ENCODE measurements at places on chromosomes 2 and 18.

DNA sequence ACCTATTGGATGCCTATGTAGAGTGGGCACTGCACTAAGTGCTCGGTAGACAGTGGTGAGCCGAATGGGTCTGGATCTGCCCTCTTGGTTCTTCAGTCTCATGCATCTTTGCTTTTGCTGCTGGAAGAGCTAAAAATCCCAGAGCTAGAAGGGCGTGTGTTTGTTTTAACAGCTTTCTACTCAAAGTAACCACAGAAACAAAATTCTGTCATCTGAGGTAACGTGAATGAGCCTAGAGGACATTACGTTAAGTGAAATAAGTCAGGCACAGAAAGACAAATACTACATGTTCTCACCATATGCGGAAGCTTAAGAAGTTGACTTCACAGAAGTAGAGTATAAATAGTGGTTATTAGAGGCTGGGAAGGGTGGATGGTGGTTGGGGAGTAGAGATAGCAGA is 119.8 kb downstream of the PLB1 start:
- DNase-seq: no peak

DNA sequence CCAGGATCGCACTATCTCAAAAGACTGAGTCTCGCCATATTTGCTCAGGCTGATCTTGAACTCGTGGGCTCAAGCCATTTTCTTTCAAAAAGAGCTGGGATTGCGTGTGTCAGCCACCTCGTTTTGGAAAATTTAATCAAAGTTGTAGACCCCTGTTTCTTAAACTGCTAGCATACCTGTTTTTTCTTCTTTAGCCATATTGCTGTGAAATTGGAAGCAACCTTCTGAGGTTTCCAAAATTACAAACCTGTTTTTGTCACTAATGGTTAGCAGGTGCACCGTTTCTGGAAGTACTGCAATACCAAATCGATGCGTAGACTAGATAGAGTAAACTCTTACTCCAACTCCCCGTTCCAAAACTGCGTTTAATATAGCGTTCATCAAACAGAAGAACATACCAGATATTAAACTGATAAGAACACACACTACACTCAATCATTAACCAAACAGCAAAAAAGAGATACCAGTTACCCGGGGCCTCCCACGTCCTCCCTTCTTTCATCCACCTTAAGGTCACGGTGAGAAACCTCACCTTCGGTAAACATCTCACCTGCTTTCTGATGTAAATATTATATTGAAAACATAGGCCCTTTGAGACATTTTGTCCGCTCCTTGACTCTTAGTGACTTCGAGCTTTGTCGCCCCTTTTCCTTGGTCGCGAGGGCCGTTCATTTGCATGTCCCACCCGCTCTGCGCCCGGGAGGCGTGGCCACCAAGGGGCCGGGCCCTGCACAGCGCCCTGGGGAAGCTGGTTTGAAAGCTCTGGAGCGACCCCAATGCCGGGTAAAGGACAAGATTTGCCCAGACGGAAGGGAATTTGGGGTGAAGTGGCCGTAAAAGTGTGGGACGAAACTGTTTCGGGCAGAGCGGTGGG is at the start of gene RNU2-63P:
Gene RNU2-63P, minus strand, starts transcription at position 462 of the 874 bp plus-strand sequence.
- peak; percentile 79 for DNase-seq

GRCh38 chr2:56449002-56449431 is 265.2 kb downstream of the CCDC85A start:
- DNase-seq: peak; percentile 44

DNA sequence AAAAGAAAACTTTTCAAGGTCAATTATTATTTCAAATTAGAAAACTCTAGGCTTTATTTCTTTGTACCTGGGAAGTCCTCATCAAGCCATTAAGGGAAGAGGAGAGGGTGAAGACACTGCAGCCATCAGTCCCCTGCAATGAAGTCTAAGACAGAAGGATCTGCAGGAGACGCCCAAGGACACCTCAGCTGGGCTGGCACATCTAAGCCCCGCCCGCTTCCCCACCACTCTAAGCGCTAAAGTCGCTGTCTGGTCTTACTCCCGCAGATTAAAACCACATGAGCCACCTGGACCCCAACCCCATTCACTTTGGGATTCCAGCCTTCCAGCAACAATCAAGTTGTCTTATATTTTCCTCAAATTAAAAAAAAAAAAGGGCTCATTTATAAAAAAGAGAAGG is 104.4 kb downstream of the AFF3 start:
- DNase-seq: no peak

GRCh38 chr2:101082998-101083397 is 68.2 kb downstream of the TBC1D8 start:
- no peak for DNase-seq

DNA sequence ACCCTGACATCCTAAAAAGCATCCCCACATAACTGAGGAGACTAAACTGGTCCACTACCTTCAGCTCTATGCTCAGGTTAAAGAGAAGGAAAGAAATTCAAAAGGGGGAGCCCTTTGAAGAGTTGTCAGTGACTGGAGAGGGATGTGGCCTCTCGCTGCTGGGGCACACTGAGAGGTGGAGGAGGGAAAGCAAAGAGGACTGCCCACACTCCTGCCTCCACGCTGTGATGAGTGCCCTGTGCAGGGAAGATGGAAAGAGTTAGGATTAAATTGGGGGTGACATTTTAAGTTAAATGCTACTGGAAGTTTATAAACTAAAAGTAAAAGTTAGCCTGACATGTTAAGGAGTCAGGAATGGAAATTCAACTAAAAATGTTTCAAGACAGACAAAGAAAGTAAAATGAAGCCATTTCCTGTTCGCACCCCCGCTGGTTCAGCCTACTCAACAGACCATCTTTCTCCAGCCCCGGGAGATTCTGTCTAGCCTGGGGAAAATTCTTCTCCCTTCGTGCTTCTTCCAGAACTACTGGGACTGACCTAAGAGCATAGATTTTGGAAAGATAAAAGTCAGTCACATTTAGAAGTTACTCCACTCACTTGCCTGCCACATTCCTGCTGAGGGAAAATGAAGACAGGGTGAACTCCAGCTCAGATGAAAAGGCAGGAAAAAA is 17.8 kb upstream of the INO80C start:
- DNase-seq: peak; percentile 40

DNA sequence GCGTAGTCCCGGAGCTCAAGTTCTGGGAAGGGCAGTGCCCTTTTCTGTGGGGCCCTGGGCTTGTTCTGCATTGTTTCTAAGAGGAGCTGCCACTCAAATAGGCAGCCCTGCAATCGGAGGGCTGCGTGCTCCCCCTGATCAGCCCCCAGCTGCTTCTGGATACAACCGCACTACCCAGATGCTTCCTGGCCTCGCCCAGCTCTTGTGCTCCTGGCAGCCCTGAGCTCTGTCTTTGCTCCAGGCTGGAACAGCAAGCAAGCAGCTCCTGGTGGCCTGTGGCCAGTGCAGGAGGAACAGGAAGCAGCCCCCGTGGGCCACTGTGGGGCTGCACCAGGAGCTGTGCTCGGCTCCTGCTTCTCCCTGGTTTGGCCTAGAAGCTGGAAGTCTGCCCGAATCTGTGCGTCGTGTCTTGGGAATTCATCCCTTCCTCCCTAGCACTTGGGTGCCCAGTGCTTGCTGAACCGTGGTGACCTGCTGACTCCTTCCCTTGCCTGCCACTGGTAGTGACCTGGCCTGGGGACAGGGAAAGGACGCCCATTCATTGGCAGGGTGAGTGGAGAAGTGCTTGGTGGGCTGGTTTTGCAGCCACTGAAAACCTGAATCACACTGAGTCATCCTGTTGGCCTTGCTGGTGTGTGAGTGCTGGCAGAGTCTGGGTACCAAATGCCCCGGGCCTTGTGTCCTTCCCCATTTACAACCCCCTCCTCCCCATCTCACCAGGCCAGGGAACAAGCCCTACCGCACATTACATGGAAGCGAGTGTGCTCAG is 27.3 kb upstream of the NTSR2 start:
- DNase-seq: peak; percentile 87

DNA sequence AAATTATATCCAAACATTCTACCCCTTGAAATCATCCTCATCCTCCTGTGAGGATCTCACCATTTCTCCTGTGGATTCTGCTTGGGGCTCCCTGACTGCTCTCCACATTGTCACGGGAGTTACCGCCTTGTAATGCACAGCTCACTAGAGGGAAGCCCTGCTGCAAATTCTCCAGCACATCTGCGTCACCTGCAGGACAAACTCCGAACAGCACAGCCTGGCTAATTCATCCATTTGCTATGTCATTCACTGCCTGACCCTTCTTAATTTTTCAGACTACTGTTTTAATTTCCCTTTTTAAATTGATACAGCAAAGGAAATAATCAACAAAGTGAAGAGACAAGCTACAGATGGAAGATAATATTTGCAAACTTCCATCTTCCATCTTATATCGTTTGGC is 627.4 kb downstream of the FBXO15 start:
- DNase-seq: peak; percentile 10

DNA sequence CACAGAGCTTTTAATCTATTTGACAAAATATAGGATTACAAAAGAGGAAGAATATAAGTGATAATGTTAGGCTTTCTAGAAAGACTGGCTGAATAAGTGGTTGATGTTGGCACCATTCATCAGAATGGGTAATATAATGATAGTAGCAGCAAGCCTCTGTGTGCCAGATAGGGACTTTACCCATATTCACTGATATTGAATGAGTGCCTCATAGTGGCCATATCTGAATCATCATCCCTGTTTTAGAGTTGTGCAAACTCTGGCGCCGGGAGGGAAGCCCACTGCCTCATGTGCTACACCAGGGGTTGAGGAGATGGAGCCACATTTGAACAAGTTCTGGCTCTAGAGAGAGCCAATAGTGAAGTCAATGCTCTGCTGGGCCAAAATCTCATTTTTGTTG is 368.7 kb upstream of the CRIM1 start:
- DNase-seq: no peak

DNA sequence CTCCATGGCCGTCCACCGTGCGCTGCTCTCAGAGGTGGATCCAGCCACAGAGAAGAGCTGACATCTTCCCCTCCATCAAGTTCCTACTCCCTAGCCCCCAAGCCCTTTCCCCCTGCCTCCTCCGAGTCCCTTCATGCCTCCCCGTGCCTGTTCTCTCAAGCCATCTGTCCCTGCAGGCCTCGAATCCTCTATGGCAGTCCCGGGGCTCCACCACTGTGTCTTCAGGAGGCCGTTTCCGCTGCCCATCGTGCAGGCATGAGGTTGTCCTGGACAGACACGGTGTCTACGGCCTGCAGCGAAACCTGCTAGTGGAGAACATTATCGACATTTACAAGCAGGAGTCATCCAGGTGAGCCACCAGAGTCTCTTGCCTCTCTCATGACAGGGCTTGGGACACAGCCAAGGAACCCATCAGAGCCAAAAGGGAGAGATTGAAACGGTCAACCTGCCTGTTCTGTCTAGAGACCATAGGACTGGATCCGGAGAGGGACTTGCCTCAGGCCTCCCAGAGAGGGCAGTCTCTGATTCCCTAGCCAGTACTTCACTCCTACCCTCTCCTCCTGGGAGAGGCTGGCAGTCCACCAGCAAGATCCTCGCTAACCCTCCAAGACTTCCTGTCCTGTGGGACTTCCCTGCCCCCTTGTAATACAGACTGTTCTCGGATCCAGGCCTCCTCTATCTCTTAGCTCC is 9.7 kb downstream of the UCN start:
- no peak for DNase-seq

Measured in GM23248 (cell line).